Tongue (tissue), 3 donors: ENCODE measurements at places on chromosomes 13 and 19. TPM values are rescaled to one million over a fixed set of nuclear protein-coding genes. Genes with fewer than 3 reads are reported as not detected.

GRCh38 chr19:2171349-2172145 is 7.8 kb downstream of the DOT1L start:
- DNase-seq = peak; percentile 38

- DNase-seq = no peak
These were observed 3.8 kb downstream of the C13orf46 start for GRCh38 chr13:113969973-113970611.

DNA sequence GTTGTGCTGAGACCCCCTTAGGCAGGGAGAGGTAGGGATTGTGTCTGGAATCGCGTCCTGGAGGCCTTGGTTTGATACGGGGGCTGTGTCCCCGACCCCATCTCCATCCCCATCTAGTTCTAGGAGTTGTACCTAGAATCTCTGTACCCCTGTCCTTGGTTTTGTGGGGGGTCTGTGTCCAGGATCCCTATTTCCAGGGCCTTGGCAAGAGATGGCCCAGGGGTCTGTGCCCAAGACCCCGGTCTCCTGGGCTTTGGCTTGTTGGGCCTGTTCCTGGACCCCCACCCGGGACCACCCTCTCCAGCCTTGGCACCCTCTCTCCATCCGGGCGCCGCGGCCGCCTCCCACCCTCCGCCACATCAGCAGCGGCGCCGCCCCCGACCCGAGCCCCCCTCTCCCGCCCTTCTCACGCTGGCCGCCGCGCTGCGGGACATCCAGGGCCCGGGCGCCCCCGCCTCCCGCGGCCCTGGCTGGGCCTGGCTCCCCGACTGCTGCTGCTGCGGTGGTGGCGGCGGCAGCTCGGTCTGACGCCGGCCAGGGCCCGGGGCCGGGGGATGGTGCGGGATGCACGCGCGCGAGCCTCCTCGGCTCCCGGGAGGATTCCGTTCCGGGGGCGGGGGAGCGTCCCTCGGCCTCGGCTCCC is at the start of gene NUMBL:
Gene NUMBL, minus strand, starts transcription at position 602 of the 643 bp plus-strand sequence. Its CDS starts 168 bp downstream, at position 434.
- no peak for DNase-seq

DNA sequence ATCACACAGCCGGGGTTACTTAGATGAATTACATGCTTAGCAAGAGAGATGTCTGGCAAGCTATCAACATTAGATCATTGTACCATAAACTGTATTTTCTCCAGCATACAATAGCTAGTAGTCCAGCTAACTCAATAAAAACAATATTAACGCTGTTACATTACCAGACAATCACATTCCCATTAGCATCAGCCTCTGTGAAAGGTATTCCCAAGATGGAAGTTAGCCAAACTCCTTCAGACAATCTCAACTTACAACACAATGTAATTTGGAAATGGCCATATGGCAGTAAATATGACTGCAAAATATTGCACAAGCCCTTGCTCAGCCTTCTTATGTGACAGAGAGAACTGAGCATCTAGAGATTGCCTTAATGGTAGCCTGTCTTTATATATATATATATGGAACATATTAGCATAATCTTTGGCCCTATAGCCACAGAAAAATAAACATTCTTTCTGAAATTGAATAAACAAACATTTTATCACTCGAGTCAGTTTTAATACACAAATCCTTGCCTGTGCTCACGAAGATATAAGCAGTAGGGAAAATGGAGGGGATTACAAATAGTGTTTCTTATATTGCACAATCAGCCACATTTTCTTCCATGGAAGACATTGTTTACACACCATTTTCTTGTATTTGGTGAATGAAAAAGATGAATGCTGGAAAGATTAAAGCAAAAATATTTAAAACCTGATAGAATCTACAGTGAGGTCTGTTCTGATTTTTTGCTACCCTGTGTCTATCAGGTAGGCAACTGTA is 1060.5 kb downstream of the DIAPH3 start:
- peak; percentile 76 for DNase-seq

- no peak for DNase-seq
These were observed 35.6 kb upstream of the ZNF599 start for GRCh38 chr19:34808566-34808965.

DNA sequence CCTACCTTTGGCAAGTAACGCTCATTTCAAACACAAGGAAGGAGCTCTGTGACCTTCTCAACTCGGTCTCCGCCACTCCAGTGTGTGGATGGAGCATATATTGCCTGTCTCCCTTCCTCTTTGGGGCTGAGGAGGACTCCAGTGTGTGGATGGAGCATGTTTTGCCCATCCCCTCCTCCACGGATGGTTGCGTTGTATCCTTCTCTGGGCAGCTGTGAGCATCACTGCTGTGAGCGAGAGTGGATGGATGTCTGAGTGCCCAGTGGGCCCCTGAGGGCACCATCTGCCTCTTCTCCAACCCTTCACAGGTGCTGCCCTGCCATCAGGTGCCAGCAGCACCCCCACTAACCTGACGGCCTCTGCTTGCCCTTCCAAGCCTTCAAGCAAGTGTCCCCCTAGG is 186.2 kb downstream of the TEX29 start:
- DNase-seq = no peak

- no peak for DNase-seq
These were observed 643.6 kb downstream of the PCDH9 start for GRCh38 chr13:66586489-66586888.

GRCh38 chr19:40081411-40081810 is 9.3 kb downstream of the ZNF780A start:
- no peak for DNase-seq

DNA sequence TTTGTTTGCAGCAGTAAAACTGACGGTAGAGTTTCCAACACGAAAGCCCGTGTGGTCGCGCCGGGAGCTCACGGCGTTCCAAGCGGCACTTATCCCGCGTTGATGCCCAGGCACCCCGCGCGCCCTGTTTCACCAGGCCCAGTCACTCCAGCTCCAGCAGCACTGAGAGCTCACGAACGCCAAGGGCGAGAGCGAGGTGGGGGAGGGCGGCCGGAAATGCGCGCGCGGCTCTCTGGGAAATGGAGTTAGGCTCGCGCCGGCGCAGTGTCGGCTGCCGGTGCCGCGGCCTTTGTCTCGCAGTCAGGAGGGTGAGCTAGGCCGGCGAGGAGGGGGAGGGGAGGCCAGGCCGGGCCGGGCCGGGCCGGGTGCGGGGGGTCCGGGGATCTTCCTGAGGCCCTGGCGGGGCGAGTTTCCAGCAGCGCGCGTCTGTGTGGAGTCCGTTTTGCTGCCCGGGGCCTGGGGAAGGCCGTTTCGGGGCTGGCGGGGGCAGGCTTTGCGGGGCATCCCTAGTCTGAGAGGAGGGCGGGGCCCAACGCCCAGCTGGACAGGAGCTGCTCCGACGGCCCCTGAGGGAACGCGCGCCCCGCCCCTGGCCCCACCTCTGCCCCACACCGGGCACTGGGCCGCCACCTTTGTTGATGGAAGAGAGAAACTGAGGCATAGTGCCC is at the start of gene ZNF135:
Gene ZNF135, plus strand, starts transcription at position 280 of the 668 bp plus-strand sequence. CDS start 721 bp downstream, outside the sequence.
- peak; percentile 97 for DNase-seq

- DNase-seq = no peak
These were observed 3.0 kb downstream of the MYCBP2 start for GRCh38 chr13:77323858-77324257.

- DNase-seq = no peak
These were observed 16.2 kb downstream of the DPY19L3 start for GRCh38 chr19:32421589-32422361.

GRCh38 chr13:19606152-19606551 is 27.3 kb upstream of the MPHOSPH8 start:
- DNase-seq = no peak

DNA sequence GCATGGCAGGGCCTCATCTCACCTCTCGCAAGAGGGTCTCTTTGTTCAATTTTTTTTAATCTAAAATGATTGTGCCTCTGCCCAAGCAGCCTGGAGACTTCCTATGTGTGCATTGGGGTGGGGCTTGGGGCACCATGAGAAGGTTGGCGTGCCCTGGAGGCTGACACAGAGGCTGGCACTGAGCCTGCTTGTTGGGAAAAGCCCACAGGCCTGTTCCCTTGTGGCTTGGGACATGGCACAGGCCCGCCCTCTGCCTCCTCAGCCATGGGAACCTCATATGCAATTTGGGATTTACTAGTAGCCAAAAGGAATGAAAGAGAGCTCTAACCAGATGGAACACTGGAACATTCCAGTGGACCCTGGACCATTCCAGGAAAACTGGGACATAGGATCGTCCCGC is 8.0 kb downstream of the FXYD3 start:
- DNase-seq = no peak

DNA sequence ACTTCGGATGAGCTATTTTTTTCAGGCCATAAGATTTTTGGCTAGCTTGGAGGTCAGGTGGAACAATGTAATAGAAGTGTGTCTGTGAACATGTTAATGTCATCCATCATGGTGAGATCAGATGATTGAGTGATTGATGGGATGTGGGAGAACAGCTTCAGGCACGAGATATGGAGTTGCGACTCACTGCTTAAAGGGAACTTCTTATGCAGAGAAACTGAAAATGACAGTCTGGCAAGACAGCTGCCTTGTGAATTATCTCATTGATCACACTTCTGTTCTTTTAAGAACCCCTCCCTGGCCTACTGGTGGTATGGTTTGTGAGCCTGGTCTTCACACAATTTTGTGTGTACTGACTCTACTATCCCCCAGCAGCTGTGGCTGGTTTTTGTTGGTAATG is 96.0 kb downstream of the OLFM4 start:
- DNase-seq = no peak

Gene CEACAM8
- total RNA-seq = not detected

Gene LGI4
- 7.6 TPM for total RNA-seq
